Activated T-helper 1 cell treated with anti-CD3 and anti-CD28 coated beads, Interleukin-12 subunit alpha, Interleukin-12 subunit beta, Interleukin-2, Interleukin-4 antibody, amounts not matched to agents 30 ng/mL and 10 ng/mL and 1 ng/mL, durations not matched to agents 14 hours and 24 hours and 36 hours (primary cell): ENCODE measurements at places on chromosomes 7 and 10.

DNA sequence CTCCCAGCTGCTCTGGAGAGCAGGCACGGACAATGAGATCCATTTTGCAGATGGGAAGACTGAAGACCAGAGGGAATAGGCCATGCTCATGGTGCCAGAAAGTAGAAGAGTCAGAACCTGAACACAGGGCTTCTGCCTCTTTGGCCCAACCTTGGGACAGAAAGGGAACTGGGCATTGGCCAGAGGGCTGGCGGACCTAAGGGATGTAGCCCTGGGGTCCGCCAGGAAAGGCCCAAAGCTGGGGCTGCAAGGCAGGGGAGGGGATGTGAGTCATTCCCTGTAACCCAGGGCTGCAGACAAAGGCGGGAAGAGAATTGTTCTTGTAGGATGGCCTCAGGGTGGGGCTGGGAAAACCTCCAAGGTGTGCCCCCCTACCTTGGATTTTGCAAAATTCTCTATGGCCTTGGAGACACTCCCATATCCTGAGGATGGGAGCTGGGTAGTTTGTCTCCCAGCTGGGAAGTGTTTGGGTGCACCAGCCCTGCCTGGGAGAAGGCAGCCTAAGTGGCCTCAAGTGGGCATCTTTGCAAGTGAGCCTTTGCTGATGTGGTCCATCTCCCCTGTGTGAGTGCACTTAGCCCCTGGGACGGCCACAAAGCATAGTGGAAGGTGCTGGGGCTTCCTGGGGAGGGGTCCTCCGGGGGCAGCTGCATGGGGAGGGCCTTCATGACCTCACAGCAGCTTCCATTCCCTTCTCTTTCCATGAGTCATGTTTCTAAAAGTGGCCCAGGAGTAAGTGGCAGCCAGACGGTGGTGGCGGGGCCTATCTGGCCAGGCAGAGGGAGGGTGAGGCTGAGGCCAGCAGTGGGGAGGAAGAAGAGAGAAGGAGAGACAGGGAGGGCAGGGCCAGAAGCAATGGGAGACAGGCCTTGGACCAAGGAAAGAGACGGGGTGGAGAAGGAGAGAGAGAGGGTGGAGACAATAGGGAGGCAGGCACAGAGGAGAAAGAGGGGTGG, 9.2 kb downstream of the AQP1 start:
- no peak for DNase-seq

GRCh38 chr10:114031073-114031972, 12.3 kb upstream of the ADRB1 start:
- no peak for DNase-seq

DNA sequence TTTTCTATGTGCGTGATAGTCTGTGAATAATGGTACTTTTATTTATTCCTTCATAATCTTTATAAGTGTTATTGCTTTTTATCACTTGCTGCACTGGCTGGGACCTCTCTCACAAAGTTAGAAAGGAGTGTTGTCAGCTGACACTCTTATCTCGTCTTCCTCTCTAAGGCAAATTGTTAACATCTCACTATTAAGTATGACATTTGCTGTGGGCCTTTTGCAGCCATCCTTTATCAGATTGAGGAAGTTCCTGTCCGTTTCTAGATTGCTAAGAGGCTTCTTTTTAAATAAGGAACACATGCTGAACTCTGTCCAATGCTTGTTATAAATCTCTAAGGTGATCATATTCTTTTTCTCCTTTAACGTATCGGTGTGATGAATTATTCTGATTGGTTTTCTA, 27.4 kb upstream of the DIP2C start:
- no peak for DNase-seq

- DNase-seq = no peak
Observed at GRCh38 chr7:117495308-117495707, 15.5 kb downstream of the CFTR start.

DNA sequence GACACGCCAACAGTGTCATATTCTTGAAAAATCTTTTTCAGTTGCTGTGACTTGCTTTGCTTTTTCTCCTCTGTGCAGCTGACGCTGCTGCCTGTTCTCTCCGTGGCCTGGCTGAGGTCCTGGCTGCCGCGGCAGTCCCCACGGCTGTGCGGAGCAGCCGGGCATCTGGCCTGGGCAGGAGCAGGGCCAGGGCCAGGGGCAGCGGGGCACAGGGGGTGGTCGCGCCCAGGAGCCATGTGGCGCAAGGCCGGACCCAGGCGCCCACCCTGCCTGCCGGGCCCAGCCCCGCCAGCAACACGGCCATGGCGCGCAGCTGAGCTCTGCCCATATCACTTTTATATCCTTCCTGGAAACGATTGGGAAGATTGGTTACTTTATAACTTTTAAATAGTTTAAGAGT, 109.4 kb upstream of the ACBD5 start:
- no peak for DNase-seq

- no peak for DNase-seq
Observed at GRCh38 chr7:93382362-93382761, 150.2 kb downstream of the VPS50 start.
